Lung (tissue), 17 donors: ENCODE measurements at places on chromosomes 1 and 21.
A peak's percentile ranks its signal among the peaks of the same experiment; 100 is the strongest.

DNA sequence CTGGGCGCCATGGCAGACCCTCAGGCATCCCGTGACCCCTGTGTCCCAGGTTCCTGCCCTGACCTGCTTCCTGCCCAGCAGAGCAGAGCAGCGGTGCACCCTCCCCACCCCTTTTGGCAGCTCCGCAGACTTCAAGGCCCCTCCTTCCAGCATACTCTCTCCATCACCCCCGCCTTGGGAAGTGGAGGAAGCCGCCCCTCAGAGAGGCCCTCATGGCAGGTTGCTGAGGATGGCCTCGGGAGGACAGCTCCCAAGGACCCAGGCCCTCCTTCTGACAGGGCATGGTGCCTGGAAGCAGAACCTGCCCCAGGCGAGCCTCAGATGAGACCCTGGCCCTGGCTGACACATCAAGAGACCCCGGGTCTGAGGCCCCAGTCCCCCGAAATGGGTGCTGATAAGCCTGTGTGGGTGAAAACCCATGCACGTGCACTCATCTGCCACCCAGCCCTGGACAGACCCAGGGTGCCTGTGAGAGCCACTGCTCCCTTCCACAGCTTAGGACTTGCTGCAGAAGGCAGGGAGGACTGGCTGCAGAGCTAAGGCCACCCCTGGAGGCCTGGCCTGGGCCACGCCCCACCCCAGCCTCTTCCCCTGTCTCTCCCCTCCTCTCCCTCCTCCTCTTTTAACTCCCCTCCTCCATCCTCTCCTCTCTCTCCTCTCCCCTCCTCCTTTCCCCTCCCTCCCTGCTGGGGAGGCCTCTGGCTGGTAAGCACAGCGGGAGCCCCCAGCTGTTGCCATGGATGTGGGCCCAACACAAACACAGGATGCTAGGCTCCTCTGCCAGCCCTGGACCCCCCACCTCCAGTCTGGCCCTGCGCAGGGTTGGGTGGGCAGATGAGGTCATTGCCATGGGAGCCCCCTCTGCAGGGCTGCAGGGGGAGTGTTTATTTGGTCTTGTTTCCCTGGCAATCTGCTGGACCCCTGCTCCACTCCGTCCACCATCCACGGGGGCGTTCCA lies 33.7 kb downstream of the WNT9A start:
- peak; percentile 84 for DNase-seq

- DNase-seq, result no peak
Observed at GRCh38 chr1:243543501-243543900, 287.7 kb downstream of the SDCCAG8 start.

DNA sequence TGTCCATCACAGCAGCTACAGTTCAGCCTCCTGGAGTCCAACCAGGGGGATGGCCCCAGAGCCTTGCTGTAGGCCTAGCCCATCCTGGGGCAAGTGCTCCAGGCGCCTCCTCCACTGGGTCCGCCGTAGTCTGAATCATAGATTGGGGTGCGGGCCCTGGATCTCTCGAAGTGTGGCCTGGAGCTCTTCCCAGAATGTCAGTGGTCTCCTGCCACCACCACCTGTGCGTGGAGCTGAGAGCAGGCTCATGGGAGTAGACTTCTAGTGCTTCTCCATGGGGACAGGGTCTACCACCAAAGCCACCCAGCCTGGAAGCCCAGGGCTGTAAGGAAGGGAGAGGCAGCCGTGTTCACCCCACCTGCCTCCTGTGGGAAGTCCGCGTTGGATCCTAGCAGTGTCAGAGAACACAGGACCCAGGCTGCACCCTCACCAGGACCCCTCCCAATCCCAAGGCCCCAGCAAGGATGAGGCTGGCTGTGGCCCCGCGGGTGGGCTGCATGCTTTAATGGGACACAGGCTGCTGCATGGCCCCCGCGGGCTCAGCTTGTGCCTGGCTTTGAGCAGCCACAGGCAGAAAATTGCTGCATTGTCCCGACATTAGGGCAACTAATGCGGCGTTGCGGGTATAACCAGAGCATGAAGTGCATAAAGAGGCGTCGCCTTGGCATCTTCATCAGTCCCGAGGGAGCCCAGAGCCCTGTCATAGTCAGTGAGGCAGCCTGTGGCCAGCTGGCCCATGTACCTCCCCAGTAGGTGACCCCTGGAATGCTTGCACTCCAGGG lies 735 bp upstream of the HES3 start:
- DNase-seq, result no peak

DNA sequence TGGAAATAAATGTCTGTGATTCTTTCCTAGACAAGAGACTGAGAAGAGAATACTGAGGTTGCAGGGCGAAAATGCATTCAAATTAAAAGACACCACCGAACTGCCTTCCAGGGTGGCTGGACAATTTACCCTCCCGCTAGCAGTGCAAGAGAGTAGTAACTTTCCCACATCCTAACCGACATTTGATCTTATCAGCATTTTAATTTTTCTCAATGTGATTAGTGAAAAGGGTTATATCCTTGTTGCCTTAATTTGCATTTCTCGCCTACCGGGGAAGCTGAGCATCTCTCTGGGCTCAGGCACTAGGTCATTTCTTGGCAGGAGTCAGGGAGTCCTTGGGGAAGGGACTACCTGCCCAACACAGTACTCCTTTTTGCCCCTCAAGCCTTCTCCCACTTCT lies 2.8 kb downstream of the TNFRSF8 start:
- DNase-seq, result no peak

DNA sequence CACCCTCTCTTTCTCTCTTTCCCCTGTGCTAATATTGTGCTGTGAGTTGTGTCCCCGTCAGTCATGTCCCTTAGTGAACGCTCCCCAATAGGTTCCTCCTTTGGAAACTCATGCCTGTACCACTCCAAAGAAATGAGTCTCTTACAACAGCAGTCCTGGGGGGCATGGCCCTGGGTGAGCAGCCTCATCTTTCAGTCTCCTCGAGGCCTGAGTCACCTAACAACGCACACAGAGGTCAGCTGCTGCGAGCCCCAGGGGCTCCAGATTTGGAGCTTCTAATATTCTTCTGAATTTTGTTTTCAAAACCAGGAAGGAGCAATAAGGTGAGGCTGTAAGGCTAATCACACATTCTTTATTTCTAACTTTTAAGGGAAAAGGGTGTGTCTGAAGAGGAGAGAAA lies 30.5 kb upstream of the ZBTB8A start:
- no peak for DNase-seq

DNA sequence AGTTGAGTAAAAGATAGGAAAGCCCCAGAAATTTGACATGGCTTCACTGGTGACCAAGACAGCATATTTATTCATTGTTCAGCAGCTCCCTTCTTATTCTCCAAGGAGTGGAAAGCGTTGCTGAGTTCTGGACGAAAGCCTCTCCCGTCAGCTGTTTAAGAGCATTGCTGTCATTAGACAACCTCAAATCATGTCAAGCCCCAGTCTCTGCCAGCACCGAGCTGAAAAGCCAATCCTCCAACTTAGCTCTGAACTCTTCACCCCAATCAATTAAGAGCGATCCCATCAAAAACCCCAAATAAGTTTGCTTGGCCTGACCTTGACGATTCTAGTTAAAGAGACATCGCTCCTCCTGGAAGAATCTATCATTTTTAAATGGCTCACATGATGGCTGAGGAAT lies 110.8 kb downstream of the PLPP3 start:
- peak; percentile 38 for DNase-seq

DNA sequence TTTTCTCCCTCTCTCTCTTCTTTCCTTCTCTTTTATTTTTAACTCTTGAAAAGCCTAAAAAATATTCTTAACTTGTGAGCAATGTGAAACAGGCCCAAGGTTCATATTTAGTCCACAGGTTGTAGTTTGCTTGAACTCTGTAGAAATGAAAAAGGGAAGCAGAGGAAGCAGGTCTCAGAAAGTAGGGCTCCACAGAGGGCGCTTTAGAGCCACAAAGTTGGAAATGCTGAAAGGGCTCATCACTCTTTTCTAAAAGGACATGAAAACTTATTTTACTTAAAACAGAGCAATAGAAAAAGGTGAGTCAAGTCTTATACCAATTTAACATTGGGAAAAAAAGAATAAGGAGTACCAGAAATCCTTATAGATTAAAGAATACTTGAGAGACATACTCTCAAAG lies 247.0 kb downstream of the USP25 start:
- no peak for DNase-seq

GRCh38 chr1:42469727-42470126 lies 6.6 kb downstream of the CCDC30 start:
- DNase-seq, result no peak

GRCh38 chr1:80656014-80656636 lies 1144.6 kb upstream of the ADGRL2 start:
- peak; percentile 5 for DNase-seq

DNA sequence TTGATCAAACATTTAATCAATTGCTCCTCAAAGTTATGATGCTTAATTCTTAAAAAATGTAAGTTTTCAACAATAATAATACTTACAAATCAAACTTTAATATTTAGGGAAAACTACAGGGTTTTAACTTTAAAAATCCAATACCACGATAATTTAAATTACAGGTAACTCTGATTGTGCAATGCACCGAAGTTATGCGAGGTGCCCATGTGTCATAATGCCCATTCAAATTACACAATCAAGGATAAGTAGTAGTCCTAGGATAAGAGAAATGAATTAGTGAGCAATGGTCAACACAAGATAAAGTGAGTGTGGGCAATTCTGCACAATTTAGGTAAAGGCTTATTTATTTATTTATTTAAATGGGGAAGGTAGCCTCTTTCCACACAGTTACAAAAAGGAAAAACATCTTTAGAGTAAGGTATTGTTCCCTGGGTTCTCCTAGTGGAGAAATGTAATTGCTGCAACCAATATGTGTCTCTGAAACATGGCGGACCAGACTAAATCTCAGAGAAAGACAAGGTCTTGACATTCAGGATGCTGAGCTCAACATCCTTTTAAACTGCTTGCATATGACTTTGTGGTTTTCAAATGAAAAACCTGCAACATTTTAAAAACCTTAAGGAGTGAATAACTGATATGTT lies 164.2 kb downstream of the TTLL7 start:
- DNase-seq, result no peak

DNA sequence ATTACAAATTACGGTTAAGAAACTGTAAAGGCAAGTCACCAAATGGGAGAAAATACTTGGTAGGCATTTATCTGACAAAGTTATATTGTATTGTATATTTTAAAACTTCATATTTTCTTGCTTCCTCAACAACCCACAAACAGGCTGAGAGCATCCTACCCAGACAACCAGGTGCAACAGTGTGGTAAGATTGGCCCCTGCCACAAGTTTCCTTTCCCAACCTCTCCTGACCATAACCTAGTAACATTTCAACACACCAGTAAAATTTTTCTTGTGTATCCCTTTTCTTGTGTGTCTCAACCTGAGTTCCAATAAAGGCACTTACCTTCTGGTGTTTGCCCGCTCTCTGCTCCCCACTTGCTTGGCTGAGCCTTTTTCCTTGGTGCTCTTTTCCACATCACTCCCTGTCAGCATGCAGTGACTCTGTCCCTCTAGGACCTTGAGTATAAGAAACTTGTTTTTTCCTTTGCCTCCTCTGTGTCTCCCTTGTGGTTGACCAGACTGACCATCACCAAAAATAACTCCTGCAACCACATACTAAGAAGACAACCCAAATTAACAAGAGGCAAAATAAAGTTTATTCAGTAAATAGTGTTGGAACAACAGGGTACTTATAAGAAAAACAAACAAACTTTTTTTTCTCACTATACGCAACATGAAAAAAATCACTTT lies 40.9 kb downstream of the FCRL3 start:
- DNase-seq, result no peak
